Activated CD4-positive, alpha-beta memory T cell treated with anti-CD3 and anti-CD28 coated beads for 36 hours (primary cell): ENCODE measurements at places on chromosomes 7 and 10. TPM values are rescaled to one million over a fixed set of nuclear protein-coding genes. Genes with fewer than 3 reads are reported as not detected.

GRCh38 chr10:60098677-60099601 lies 192.6 kb upstream of the CCDC6 start:
- no peak overlapping the region for H3K27ac ChIP-seq
- H3K27me3 ChIP-seq: no peaks in the 10 kb centered on the region
- no peaks in the 10 kb centered on the region for H3K4me1 ChIP-seq
- no peak overlapping the region for H3K4me3 ChIP-seq
- no peaks in the 10 kb centered on the region for H3K36me3 ChIP-seq

CUBN gene
- total RNA-seq: 0.24 TPM

DNA sequence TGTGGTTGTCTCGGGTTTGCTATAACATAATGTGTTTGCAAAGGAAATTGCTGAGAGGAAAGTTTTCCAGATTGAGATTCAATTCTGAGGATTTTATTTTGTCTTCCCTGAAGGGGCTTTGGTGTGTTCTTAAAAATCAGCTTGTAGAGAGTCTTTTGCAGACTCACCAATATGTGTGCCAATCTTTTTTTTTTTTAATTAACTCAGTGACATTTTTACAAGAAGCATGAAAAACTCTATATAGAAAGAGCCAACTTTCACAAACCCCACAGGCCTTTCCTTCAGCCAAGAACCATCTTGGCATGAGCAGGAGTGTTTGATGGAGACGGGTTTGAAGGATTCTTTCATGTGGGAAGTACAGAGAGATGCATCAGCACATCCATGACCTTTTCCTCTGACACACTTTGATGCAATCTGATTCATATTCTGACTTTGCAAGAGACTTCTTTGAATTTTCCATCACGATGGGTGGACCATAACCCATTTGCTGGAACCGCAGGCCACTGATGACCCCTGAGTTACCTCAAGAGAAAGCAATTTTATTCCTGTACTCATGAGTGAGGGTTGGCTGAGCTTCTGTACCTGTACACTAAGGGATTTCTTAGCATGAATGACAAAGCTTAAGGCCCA lies 892.6 kb downstream of the XPNPEP1 start:
- DNase-seq: no peak
- no peaks in the 10 kb centered on the region for H3K4me1 ChIP-seq
- no peaks in the 10 kb centered on the region for H3K36me3 ChIP-seq
- H3K27ac ChIP-seq: no peak overlapping the region

DNA sequence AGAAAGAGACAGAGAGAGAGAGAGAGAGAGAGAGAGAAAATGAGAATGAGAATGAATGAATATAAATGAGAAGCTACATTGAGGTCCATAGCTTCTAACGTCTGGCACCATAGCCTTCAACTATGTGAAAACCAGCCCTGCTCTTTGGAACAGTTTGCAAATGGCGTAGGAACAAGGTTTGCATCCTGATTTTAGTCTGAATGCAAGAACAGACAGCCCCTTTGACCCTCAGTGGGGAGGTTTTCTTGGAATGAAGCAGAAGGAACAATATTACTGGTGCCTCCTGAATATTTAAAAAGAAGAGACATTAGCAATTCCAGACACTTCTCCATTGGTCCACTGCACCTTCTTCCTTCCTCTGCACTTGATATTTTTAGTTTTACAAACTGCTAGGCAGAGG lies 23.0 kb downstream of the LHPP start:
- H3K36me3 ChIP-seq: peaks cover 15% of the 10 kb centered on the region
- H3K4me1 ChIP-seq: no peaks in the 10 kb centered on the region
- DNase-seq: no peak
- H3K4me3 ChIP-seq: no peak overlapping the region

GRCh38 chr10:106181501-106181900 lies 983.0 kb downstream of the SORCS1 start:
- no peaks in the 10 kb centered on the region for H3K27me3 ChIP-seq
- no peaks in the 10 kb centered on the region for H3K4me1 ChIP-seq
- DNase-seq: no peak
- no peak overlapping the region for H3K4me3 ChIP-seq

GPER1 gene
- total RNA-seq: 0.22 TPM

CHST3 gene
- total RNA-seq: 0.19 TPM

ABCB4 gene
- total RNA-seq: not detected

DNA sequence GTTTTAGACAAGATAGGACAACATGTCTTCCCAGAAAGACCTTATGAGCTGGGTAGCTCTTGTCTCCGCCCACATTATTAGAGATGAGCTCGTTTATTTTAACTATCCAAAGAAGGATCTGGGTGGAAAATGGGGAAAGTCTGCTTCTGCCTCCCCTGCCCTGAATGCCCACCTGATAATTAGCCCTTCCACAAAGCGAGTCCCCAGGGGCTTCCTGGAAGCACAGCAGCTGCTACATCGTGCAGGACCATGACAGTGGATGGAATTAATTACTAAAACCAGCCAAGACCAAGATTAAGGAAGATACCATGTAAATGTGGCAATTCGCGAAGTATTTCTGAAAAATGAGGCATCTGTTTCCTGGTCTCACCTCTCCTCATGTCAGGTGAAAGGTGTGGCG lies 374.4 kb downstream of the PAXIP1 start:
- H3K27me3 ChIP-seq: no peaks in the 10 kb centered on the region
- H3K36me3 ChIP-seq: no peaks in the 10 kb centered on the region
- H3K4me3 ChIP-seq: no peak overlapping the region
- no peak for DNase-seq

GRCh38 chr7:158676171-158676840 lies 28.3 kb downstream of the NCAPG2 start:
- peaks cover 68% of the 10 kb centered on the region for H3K36me3 ChIP-seq
- H3K27ac ChIP-seq: no peak overlapping the region
- H3K27me3 ChIP-seq: no peaks in the 10 kb centered on the region
- no peak for DNase-seq
- no peak overlapping the region for H3K4me3 ChIP-seq

- no peaks in the 10 kb centered on the region for H3K27me3 ChIP-seq
- H3K4me3 ChIP-seq: no peak overlapping the region
- no peak for DNase-seq
- H3K27ac ChIP-seq: no peak overlapping the region
These were observed 7.8 kb upstream of the HERC4 start for GRCh38 chr10:68082872-68083271.

ZPBP gene
- total RNA-seq: not detected
